ENCODE measurements at places on chromosomes 6 and 20. TPM values are rescaled to one million over a fixed set of nuclear protein-coding genes. Genes with fewer than 3 reads are reported as not detected.

Gene ZC2HC1B
- not detected for total RNA-seq

Gene FUT9
- not detected for total RNA-seq

Gene MTRF1L
- 33.4 TPM for total RNA-seq

- peak overlapping the region; percentile 25 for H3K4me3 ChIP-seq
- H3K27ac ChIP-seq = peak overlapping the region; percentile 72
- peaks cover 87% of the 10 kb centered on the region for H3K4me1 ChIP-seq
- peak; percentile 68 for DNase-seq
- no peaks in the 10 kb centered on the region for H3K27me3 ChIP-seq
Measured at GRCh38 chr20:45036044-45036755, 64.7 kb downstream of the KCNS1 start.

DNA sequence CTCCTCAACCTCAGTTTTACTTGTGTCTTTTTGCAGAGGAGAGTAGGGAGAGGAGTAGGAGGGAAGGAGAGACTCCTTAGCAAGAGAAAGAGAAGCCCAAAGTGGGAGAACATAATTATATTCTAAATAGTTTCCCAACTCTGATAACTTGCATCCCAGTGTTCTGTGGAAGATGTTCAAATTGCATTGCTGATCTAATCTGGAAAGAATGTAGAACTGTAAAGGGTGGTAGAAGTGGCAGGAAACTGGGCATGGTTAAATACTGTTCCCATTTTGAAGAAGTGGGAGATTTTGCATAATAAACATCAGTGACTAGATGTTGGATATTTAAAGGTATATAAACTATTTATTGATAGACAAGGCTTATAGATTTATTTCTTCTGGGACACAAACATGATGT is 42.6 kb upstream of the HMGN3 start:
- no peak overlapping the region for H3K27ac ChIP-seq
- no peaks in the 10 kb centered on the region for H3K36me3 ChIP-seq
- no peaks in the 10 kb centered on the region for H3K27me3 ChIP-seq
- H3K4me3 ChIP-seq = no peak overlapping the region
- DNase-seq = no peak
- H3K4me1 ChIP-seq = no peaks in the 10 kb centered on the region

DNA sequence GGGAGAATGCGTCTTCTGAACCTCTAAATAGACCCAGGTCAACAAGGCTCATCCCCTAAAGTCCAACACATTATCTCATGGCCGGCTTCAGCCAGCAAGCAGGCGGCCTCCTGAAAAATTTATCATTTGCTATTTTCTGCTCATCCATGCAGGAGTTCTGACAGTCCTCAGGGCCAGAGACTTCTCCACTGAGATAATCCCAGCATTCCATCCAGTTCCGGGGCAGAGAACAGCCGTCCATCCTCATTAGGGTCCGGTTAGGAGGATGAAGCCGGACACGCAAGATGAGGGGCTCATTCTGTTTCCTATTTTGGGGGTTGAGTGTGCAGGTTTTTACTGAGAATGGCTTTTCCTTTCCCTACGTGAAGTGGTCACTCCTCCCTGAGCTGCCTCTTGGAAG is 258.1 kb downstream of the PREX1 start:
- no peak for DNase-seq
- no peaks in the 10 kb centered on the region for H3K4me1 ChIP-seq
- no peak overlapping the region for H3K27ac ChIP-seq
- H3K36me3 ChIP-seq = no peaks in the 10 kb centered on the region
- no peak overlapping the region for H3K4me3 ChIP-seq

- peak within 1 kb of the TSS; percentile 76 for H3K27ac ChIP-seq
- DNase-seq = peak; percentile 58
- peaks cover 3% of the 10 kb centered on the region for H3K27me3 ChIP-seq
- H3K4me1 ChIP-seq = no peaks in the 10 kb centered on the region
- H3K36me3 ChIP-seq = peaks cover 5% of the 10 kb centered on the region
Measured at GRCh38 chr20:63520504-63520933, at the start of gene PPDPF. Gene PPDPF, plus strand, starts transcription at chr20:63520765. Its CDS starts 544 bp downstream, at chr20:63521309.

DNA sequence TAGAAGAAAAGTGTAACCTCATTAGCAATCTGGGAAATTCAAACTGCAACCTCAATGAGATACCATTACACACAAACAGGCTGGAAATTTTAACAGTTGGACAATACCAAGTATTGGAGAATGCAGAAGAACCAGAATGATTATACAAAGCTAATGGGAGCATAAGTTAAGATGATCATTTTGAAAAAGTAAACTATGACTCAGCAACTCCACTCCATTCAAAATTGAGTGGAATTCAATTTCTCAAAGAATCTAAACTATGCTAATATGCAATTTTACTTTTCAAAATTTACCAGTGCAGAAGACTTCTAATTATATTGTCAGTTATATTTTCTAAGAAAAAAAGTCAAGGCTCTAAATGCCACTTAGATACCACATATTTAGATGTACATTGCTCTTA is 17.2 kb downstream of the GPLD1 start:
- H3K27me3 ChIP-seq = peaks cover 8% of the 10 kb centered on the region
- H3K36me3 ChIP-seq = no peaks in the 10 kb centered on the region
- H3K27ac ChIP-seq = no peak overlapping the region
- no peak for DNase-seq

GRCh38 chr6:149266659-149267058 is 50.9 kb upstream of the TAB2 start:
- H3K4me1 ChIP-seq = no peaks in the 10 kb centered on the region
- no peak overlapping the region for H3K4me3 ChIP-seq
- H3K36me3 ChIP-seq = no peaks in the 10 kb centered on the region

DNA sequence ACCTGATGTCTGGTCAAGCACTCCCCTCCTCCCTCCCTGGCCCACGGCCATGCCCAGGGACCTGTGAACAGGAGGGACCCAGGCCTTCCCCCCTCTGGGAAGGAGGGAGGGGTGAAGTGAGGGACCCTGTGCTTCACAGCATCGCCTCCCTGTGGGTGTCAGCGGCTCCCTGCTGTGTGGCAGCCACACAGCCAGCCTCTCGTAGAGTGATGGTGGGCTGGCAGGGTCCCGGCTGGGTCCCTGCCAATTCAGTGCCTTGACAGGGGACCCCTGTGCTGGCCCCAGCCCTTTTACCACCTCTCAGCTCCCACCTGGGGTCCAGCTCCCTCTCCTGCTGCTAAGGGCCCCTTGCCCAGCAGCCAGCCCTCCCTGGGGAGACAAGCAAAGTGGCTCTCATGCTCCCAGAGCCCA is 31.3 kb upstream of the GRM4 start:
- no peaks in the 10 kb centered on the region for H3K4me1 ChIP-seq
- H3K36me3 ChIP-seq = no peaks in the 10 kb centered on the region
- H3K4me3 ChIP-seq = no peak overlapping the region
- no peak for DNase-seq
- peaks cover 22% of the 10 kb centered on the region for H3K27me3 ChIP-seq
- no peak overlapping the region for H3K27ac ChIP-seq

DNA sequence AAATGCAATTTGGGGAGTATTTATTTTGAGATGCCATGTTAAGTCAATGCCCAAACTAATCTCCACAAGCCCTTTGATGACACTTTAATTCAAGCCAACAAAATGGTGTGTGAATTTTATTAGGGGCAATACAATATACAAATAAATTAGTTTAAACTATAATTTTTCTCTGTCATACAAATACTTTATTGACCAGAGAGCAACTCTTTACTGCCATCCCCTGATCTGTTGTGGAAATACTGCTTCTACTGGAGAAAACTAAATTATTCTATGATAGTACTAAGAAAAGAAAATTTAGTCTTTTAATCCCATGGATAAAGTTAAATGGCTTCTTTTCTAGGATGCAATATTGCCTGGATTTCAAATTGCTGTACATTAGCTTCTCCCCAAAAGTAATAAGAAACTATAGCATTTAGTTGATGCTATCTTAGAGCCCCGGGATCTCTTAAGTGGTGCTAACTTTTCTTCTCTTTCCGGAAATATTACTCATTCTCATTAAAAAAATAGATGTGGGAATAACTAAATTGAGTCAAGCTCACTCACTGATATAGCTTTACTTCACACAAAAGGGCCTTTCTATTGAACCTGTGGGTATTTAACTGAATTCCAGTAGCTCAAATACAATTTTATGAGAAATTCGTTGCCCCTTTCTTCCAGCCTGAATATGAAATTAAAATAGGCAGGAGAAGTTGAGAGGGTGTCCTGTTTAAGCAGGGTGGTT is 49.2 kb downstream of the SMPDL3A start:
- peaks cover 9% of the 10 kb centered on the region for H3K27me3 ChIP-seq
- no peak overlapping the region for H3K4me3 ChIP-seq
- H3K27ac ChIP-seq = no peak overlapping the region

DNA sequence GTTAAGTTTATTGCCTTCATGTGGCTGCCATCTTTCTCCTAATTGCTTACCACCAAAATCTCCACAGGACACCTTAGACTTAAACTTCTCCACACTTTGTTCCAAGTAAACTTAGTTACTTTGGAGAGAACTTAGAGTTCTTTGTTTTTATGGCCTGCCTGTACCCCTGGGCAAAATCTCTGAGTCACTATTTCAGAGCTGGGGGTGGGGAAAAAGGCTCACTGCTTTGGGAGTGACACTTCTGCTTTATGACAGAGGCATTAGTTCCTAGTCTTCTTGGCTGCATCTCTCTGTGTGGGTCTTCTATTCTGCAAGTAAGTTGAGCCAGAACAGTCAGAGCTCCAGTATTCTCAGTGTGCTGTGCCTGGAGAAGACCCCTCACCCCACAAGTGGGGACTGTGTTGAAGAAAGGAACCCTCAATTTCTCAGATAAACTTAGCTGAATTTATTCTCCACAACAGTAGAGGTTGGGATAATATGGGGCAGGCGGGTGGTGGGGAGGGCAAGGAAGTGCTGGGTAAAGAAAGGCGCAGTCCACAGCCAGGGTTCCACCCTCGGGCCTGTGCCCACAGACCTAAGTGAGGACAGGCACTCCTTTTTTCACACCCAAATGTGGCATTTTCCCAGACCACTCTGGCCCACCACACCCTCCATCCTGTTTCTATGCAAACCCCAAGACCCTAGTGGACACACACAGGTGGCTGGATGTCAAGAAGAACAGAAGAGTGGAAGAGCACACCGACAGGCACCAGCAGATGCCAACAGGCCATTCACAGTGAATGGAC is 636.6 kb upstream of the MAN1A1 start:
- H3K36me3 ChIP-seq = no peaks in the 10 kb centered on the region
- no peaks in the 10 kb centered on the region for H3K4me1 ChIP-seq
- no peaks in the 10 kb centered on the region for H3K27me3 ChIP-seq
- DNase-seq = no peak
- no peak overlapping the region for H3K4me3 ChIP-seq
